T-helper 9 cell (primary cell): ENCODE measurements at places on chromosomes 7 and 10.

DNA sequence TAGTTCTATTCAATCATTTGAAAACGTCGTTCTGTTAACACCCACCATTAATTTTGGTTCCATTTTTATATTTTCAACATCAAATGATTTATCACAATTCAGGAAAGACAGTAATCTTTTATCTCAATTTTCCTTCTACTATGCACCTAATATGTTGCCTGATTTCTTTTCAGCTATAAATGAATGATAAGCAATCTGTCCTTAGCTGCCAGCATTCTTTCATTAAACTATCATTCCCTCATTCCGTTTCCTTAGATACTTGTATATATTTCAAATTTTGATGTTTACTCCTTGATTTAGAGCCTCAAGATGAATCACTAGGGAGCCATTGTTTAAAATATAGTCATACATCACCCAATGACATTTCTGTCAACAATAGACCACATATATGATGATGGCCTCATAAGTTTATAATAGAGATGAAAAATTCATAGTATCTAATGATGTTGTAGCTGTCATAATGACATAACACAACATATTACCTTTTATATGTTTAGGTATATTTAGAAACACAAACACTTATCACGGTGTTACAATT lies 661.7 kb downstream of the IPMK start:
- DNase-seq: no peak

DNA sequence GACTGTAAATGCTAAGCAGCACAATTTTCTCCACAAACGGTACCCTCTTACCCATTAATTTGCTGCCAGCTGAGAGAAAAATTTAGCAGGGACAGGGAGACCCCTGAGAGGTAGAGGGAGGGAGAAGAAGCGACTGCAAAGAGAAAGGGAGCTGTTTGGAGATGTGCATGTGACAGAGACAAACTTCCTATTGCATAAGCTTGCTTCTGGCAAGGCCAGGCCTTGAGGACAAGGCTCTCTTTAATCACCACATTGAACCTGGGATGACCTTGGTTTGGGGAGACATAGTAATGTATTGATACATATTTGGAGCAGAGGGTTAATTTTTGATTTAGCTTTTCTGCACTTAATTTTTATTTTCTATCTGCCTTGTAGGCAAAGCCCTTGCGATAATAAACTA lies 31.1 kb upstream of the HIBADH start:
- DNase-seq: no peak

- no peak for DNase-seq
These were observed 2.6 kb downstream of the CXCL12 start for GRCh38 chr10:44382131-44382858.

GRCh38 chr10:113445736-113446135 lies 107.1 kb upstream of the HABP2 start:
- no peak for DNase-seq

GRCh38 chr10:91051829-91052228 lies 130.9 kb upstream of the ANKRD1 start:
- no peak for DNase-seq

DNA sequence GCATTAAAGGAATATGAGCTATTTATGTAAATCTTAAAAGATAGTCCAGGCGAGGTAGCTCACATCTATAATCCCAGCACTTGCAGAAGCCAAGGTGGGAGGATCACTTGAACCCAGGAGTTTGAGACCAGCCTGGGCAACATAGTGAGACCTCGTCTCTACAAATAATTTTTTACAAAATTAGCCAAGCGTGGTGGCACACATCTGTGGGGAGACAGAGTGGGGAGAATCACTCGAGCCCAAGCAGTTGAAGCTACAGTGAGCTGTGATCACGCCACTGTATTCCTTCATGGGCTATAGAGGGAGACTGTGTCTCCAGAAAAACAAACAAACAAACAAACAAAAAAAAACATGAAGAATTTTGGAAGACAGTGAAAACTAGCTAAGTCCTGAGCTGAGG lies 28.4 kb downstream of the HERC4 start:
- no peak for DNase-seq
